ENCODE measurements at places on chromosomes 6 and 20.

DNA sequence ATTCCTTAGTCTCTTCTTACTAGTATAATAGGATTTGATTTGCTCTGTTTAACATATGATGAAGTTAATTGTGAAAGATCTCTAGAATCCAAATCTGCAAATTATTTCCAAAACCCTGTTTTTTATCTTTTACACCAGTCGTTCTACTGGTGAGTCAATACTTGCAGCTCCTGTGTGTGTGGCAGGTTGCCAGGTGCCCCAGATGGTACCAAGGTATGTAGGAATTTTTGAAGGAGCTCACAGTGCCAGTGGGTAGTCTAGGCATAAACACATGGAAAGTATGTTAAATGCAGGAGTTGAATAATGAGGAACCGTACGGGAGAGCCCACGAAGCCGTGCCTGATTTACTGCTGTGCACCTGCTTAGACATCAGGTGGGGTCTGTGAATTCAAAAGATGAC is 192.2 kb downstream of the FARS2 start:
- DNase-seq: no peak

DNA sequence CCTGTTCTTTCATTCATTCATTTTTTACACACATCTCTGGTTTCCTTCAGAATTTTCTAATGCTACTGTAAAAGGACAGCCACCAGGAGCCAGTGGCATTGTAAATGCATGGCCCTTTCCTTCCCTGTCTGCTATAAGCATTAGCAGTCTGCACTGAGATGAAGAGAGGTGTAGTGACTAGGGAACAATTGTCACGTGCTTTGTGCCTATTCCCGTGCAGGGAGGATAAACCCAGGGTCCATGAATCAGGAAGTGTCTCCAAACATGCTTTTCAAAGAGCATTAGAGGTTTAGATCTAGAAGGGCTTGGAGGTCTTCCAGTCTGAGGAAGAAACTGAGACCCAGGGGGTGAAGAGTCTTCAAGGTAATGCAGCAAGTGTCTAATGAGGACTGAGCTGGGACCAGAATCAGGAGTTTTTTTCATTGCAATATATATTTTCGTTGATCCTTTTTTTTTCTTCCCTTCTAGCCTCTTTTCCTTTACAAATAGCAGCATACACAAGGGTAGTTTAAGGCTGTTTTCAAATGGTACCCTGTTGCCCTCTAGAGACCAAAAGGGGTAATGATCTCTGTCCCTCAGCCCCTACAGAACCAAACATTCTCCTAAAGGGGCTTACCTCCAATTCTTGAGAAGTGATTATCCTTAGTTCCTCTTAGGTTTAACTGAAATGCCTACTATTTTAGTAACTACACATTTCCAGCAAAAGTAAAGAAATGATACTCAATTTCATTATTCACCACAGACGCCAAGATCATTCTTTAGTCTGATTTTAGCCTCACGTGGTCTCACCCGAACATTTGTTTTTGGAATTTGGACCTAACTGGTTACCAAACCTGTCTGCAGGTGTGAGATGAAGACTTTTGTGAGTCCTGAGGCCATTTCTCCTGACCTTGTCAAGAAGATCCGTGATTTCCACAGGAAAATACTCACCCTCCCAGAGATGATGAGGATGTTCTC is 6.6 kb downstream of the TRIM15 start:
- no peak for DNase-seq

DNA sequence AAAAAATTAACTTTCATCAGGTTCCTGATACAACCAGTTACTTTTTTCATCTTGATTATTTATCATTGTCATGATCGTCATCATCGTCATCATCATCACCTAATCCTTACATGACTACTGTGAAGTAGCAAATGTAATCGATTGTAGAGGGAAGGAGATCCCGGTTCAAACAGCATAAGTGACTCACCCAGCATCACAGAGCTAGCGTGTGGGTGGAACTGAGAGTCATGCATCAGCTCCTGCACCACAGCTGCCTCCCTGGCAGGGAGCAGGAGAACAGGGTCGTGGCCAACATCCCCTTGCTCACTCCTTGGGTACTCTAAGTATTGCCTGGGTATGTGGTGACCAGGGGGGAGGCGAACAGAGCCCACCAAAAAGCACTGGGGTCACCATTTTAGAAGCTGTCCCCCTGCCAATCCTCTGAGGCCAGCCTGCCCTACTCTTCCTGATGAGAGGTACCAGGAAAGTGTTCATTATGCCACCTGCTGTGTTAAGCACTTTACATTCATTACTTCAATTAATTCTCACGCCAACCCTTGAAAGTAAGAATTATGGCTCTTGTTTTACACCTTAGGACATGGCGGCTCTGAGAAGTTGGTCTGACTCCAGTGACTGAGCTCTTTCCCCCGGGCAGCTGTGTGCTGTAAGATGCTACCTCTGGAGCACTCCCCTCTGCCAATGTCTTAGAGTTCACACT is 425.2 kb downstream of the CD83 start:
- no peak for DNase-seq

DNA sequence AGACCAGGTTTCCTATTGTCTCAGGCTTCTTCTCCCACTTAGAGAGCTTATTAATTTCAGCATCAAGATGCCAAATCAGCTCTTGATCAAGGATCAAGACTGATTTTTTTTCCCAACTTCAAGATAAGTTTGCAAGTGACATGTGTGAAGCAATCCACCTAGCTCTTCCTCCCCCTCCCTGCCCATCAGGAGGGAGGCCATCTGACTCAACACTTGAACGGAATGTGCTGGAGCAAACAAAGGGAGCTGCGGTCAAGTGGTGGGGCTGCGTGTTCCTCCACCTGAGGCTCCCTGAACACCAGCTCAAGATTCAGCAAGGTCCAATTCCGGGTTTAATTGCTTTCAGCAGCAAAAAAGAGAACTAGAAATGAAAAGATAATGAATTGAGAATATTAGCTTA is 38.7 kb downstream of the TTI1 start:
- DNase-seq: no peak
